ENCODE measurements at places on chromosomes 11 and 22. TPM values are rescaled to one million over a fixed set of nuclear protein-coding genes. Genes with fewer than 3 reads are reported as not detected.

DNA sequence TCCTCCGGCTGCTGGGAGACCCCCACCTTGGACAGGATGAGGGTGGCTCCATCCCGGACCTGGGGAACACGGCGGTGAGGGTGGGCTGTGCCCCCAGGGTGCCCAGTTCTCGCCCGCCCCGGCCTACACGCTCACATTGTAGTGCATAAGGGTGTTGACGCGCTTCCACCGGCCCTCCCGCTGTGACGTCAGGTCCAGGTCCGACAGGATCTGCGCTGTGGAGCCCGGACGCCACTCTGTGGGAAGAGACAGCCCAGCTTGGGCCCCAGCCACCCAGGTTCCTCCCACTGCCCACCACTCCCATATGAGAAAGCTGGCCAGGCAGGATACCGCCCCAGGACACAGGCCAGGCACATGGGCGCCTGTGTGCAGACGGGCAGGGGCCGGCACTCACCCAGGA, 8.3 kb upstream of the MAPK11 start:
- no peak for DNase-seq

DGCR6 gene
- 1.1 TPM for total RNA-seq

SLC22A12 gene
- not detected for total RNA-seq

AHNAK gene
- total RNA-seq: 296 TPM

- no peak for DNase-seq
These were observed 188.9 kb upstream of the ZBED5 start for GRCh38 chr11:11046781-11047180.

DNA sequence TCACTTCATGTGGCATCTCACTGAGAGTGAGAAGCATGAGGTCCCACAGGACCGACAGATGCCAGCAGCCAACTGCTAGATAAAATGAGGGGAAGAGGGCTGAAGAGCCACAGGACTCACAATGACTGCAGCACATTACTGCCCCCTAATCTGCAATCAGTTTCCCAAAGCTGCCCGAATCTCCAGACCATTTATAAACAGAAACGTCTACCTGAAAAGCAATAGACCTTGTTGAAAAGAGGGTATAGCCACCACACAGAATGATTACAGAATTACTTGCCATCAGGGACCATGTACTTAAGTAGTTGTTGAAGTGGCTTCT, 12.4 kb upstream of the TEF start:
- DNase-seq: no peak

Measured in epithelial cell of proximal tubule (primary cell).